ENCODE measurements at places on chromosomes 16 and 17.
A peak's percentile ranks its signal among the peaks of the same experiment; 100 is the strongest.

DNA sequence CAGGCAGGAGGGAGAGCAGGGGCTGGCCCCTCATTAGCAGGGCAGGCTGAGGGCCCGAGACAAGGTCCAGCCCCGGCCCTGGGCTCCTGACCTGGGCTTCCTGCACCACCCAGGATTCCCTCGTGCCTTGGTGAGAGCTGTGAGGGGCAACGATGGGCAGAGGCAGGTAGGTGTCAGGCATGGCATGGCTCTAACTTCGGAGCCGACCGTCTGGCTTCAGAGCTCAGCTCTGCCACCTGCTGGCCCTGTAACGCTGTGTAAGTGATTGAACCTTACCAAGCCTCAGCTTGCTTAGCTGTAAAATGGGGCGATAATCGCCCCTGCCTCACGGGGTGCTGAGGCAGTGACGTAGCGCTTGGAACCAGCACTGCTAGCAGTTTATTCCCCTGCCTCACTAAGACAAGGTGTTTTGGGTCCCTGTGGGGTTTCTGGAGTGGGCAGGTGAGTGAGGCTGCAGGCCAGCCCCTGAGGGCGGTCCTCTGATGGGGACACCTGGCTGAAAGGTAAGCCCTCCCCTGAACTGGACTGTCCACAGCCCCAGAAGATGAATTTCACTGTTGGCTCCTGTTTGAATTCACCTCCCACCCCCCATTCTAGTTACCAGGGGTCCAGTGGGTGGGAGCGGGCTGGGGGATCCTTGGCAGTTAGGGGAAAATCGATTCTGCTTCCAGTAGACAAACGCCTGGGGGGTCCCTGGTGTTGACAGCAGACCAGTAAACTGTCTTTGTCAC lies 184.8 kb upstream of the GSE1 start:
- peak; percentile 69 for DNase-seq

DNA sequence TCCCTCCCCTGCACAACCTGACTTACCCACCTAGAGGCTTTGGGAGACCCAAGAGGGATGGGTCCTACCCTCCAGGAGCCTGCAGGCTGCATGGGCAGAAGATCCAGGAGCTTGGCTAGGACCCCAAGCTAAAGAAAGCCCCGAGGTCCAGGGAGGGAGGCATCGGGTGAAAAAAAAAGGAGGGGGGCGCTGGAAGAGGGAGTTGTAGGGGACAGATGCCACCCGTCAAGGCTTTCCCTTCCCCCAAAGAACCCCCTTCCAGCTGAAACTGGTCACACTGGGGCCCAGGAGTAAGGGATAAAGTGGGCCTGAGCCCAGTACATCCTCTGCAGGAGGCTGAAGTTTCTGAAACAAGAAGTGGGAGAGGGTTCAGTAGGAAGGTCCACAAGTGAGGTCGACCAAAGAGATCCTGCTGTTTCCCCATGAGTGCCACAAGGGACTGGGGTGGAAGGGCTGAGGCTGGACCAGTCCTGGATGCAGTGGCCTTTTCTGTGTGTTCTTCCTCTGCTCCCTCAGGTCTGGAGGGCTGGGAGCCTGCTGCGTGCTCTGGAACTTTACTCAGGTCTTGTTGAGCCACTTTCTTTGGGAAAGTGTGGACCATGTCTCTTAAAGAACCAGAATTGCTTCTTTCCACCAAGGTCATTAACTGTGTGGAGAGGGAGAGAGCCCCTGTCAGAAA lies 14.2 kb upstream of the CBFB start:
- peak; percentile 28 for DNase-seq

GRCh38 chr17:32277284-32277683 lies 11.7 kb downstream of the RHBDL3 start:
- DNase-seq = peak; percentile 62

GRCh38 chr16:23356941-23357340 lies 54.8 kb downstream of the SCNN1B start:
- no peak for DNase-seq

DNA sequence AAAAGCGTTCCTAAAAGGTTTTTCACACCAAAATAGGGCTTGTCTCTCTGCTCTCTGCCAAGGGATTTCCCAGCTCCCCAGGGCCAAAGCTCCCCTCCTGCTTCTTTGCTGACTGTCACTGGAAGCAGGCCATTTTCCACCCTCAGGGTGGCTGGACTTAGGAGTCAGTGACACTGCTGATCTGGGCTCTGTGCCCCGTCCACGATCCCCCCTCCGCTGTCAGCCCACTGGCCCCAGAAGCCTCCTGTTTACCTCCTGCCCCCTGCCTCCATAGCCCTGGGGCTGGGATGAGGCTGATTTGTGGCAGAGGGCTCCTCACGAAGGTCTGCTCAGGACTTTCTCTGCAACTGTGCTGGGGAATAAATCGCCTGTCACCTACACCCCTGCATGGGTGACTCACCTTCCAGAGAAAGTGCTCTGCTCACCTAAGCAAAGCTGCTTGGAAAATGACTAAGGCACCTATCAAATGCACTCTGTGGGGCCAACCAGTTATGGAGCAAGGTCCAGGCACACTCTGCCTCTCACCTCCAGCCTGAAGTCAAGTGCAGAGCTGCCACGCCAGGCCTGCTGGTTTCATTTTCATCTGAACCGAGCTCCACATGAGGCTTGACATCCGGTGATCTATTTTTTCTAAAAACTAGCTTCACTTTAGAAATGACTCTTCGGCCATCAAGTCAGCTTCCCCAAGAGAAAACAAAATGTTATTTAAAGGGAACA lies 4.9 kb downstream of the MAP3K14 start:
- DNase-seq = no peak

DNA sequence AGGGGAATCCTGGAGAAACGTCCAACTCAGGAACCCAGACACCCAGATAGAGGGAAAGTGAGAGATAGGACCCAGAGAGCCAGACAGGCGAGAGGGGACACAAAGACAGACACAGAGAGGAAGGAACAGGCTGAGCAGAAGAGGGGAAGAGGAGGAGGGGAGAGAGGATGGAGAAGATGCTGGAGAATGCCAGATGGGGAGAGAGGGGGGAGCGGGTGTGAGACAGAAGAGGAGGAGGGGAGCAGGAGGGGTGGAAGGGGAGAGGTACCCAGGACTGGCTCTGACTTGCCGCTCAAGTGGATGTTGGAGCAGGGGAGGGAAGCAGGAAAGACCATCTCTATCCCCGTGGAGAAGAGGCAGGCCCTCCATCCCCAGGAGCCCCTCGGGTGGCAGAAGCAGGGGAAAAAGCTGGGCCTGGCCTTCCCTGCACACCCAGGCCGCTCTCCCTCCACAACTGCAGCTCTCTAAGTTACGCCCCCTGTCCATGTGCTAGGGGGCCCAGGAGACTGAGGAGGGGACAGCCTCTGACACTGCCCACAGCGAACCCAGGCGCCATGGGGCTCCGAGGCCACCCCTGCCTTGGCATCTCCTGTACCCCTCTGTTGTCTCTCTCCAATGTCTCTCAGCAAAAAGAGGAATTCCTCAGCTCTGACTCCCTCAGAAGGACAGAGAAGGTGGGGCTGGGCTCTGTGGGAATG lies 4.8 kb downstream of the PPP1R9B start:
- DNase-seq = no peak

GRCh38 chr16:1311738-1312466 lies 2.5 kb downstream of the UBE2I start:
- no peak for DNase-seq

DNA sequence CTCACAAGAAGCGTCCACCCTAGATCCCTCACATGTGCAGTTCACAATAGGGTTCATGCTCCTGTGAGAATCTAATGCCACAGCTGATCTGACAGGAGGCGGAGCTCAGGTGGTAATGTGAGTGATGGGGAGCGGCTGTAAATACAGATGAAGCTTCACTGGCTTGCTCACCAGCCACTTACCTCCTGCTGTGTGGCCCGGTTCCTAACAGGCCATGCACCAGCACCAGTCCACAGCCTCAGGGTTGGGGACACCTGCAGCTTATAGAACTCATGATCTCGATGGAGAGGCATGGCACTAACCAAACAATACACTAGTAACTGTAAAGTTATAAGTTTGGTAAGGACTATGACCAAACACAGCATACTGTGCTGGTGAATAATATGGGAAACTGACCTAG lies 368.0 kb upstream of the CDH5 start:
- DNase-seq = no peak

DNA sequence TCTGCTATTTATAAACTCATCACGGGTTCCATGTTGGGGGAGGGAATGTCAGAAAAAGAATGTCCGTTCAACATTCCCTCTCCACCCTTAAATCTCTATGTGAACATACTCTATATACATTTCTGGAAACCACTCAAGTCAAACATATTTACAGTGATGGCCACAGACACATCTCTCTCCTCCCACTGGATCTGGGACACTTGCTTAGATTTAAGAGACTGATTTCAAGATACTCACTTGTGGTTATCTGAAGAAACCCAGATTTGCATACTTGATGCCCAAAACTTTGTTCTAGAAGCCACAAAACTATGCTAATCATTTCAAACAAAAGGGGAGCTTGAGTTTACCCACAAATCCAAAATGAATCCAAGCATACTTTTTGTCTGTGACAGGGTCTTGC lies 182.9 kb upstream of the SOX9 start:
- DNase-seq = no peak

- no peak for DNase-seq
Measured at GRCh38 chr17:9520649-9521048, 55.0 kb downstream of the STX8 start.

DNA sequence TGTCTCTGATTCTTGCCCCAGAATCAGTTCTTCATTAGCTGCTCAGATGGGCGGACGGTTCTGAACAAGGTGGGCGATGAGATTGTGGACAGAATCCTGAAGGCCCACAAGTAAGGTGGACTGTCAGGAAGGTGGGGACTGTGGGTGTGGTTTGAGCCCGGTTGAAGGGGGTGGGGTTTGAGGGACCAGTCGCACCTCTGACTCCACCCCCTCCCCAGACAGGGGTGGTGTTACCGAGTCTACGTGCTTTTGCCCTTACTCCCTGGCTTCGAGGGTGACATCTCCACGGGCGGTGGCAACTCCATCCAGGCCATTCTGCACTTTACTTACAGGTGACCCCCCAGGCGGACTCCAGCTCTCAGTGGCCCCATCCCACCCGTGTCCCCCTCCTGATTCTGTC lies 11.3 kb downstream of the PLD2 start:
- DNase-seq = no peak

GRCh38 chr17:53837131-53837530 lies 14.4 kb downstream of the KIF2B start:
- no peak for DNase-seq

GRCh38 chr17:6508519-6509030 lies 47.8 kb downstream of the PITPNM3 start:
- DNase-seq = no peak

DNA sequence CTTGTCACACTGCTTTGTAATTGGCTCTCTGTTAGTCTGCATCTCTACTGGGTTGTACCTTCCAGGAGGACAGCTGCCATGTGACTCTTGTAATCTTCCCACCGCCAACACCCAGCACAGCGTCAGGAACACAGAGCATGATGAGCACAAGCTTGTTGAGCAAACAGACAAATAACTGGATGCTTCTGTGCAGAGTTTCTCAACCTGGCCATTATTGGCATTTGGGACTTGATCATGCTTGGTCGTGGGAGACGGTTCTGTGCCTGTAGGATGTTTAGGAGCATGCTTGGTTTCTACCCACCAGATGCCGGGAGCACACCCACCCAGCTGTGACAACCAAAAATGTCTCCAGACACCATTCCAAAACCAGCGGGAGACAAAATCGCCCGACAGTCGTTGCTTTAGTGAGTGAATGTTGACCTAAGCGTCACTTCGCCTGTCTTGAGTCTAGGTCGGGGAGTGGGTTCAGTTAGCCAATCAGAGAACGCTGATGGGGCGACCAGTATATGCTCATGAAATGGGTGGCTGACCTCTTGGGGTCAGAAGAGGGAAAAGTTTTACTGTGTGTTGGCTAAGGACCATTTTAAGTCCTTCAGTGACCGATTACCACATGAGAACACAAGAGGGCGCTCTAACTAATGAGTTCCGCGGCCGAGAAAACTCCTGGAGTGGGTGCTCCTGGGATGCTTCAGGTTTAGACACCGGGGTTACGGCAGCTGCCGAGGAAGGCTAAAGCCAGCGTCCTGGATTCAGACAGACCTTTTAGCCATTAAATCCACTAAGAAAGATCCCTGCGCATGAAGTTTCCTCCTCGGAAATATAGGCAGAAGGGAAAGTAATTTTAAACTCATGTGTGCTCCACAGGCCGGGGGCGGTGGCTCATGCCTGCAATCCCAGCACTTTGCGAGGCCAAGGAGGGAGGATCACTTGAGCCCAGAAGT lies 57.8 kb upstream of the TEX2 start:
- peak; percentile 83 for DNase-seq

- DNase-seq = peak; percentile 55
Measured at GRCh38 chr16:2196162-2196980, at the start of gene CASKIN1. CASKIN1 (minus strand) TSS chr16:2196605; CDS start chr16:2196432, 173 bp downstream.

DNA sequence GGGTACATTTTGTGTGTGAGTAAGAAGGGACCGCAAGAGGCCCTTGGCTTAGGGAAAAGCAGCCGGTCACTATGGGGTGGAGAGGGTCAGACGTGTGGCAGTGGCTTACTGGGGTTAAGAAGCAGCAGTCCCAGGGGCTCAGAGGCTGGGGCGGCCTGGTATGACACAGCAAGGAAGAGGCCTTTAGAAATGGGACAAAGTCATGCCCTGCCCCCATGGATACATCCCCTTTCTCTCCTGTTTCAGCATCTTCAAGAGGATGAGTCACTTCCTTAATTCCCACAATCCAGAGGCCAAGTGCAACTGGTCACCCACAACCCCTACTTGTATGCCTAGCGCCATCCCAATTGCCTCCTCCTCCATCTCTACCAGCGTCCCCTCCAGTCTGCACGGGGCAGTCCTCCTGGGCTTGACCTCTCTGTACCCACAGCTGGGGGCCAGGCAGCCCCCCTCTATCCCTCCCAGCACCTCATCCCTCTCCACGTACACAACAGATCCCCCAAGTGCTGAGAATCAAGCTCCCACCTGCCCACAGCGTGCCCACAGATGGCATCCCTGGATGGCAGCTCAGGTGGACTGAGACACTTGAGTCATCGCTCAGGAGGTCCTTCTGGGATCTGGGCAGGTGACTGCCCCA lies 6.9 kb upstream of the EFTUD2 start:
- peak; percentile 70 for DNase-seq

GRCh38 chr16:83271970-83272575 lies 535.7 kb upstream of the HSBP1 start:
- no peak for DNase-seq

DNA sequence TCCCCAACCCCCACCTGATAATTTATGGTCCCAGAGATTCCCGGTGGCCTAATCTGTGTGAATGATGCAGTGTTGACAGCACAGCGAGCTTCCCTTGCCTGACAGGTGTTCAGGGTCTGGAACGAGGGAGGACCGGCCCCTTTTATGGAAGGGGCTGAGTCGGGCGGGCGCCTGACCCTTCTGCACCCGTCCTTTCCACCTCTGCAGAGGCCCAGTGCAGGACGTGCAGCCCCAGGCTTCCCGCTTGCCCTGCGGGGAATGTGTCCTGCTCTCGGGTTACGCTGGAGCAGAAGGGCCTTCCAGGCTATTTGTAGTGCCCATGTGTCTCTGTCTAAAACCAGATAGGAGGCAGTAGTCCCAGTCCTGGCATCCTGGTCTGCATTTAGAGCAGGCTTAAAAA lies 16.2 kb downstream of the SMTNL2 start:
- DNase-seq = no peak

GRCh38 chr16:60553090-60553757 lies 1483.0 kb downstream of the CDH8 start:
- DNase-seq = no peak
